Activated CD8-positive, alpha-beta T cell treated with anti-CD3 and anti-CD28 coated beads, Interleukin-2, amount 10 ng/mL, durations not matched to agents 7 days and 5 days (primary cell): ENCODE measurements at places on chromosomes 13 and 19.

DNA sequence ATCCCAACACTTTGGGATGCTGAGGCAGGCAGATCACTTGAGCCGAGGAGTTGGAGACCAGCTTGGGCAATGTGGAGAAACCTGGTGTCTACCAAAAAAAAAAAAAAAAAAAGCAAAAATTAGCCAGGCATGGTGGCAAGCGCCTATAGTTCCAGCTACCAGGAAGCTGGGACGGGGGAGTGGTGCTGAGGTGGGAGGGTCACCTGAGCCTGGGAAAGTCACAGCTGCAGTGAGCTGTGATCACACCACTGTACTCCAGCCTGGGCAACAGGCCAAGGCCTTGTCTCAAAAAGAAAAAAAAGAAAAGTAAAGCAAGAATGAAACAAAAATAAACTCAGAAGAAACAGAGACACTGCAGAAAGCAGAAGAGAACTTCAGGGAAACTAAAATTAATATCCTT lies 31.6 kb downstream of the MTRF1 start:
- H3K36me3 ChIP-seq: peaks cover 32% of the 10 kb centered on the region
- no peak for DNase-seq
- H3K4me1 ChIP-seq: no peaks in the 10 kb centered on the region

GRCh38 chr19:49491804-49492572 lies 4.2 kb upstream of the RPS11 start:
- peaks cover 55% of the 10 kb centered on the region for H3K4me1 ChIP-seq
- peak overlapping the region; percentile 18 for H3K4me3 ChIP-seq
- peak overlapping the region; percentile 81 for H3K27ac ChIP-seq
- no peaks in the 10 kb centered on the region for H3K27me3 ChIP-seq
- DNase-seq: no peak

DNA sequence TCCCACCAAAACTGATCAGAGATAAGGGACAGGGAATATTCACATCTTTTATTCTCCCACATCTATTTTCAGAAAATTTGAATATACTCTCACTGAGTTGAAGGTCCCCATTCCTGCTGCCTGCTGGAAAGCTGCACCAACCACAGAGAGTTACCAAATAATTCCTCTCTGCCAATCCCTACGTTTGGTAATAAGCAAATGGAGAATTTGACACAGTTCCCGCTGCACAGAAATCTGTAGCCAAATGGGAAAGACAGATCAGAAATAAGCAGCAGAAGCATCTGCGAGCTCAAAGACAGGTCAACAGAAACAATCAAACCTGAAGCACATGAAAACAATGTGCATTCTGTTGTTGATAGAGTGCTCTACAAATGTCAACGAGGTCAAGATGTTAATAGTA lies 9.9 kb downstream of the ZNF112 start:
- H3K36me3 ChIP-seq: no peaks in the 10 kb centered on the region
- no peaks in the 10 kb centered on the region for H3K4me1 ChIP-seq
- H3K4me3 ChIP-seq: no peak overlapping the region

DNA sequence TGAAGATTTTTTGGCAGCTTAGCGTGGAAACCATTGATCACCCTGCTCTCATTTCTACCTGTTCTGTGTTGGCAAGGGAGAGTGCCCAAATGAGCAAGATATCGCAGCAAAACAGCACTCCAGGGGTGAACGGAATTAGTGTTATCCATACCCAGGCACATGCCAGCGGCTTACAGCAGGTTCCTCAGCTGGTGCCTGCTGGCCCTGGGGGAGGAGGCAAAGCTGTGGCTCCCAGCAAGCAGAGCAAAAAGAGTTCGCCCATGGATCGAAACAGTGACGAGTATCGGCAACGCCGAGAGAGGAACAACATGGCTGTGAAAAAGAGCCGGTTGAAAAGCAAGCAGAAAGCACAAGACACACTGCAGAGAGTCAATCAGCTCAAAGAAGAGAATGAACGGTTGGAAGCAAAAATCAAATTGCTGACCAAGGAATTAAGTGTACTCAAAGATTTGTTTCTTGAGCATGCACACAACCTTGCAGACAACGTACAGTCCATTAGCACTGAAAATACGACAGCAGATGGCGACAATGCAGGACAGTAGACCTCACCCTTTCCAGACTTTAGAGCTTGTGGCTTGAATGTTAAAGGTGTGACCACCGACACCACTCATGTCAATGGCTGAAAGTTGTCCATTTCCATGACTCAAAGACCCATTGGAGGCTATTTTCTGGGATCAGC lies 5.8 kb downstream of the CEBPG start:
- H3K4me3 ChIP-seq: no peak overlapping the region
- H3K27me3 ChIP-seq: no peaks in the 10 kb centered on the region
- DNase-seq: no peak
- no peak overlapping the region for H3K27ac ChIP-seq
- H3K36me3 ChIP-seq: peaks cover 31% of the 10 kb centered on the region

DNA sequence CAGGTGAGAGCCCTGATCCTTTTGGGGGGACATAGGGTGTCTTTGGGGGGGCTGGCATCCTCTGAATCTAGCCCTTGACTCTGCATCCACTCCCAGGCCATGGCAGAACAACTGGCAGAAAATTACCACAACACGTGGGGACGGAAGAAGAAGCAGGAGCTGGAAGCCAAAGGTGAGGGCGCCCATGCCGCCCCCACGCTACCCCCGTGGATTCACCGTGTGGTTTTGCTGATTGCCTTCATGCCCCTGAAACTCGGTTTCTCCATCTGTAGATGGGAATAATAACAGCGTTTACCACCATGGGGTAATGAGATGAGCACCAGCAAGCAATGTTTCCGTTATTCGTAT lies 72.9 kb downstream of the RYR1 start:
- H3K36me3 ChIP-seq: no peaks in the 10 kb centered on the region
- DNase-seq: no peak
- no peak overlapping the region for H3K4me3 ChIP-seq

- no peaks in the 10 kb centered on the region for H3K27me3 ChIP-seq
- no peak for DNase-seq
- H3K4me1 ChIP-seq: no peaks in the 10 kb centered on the region
- H3K36me3 ChIP-seq: no peaks in the 10 kb centered on the region
- no peak overlapping the region for H3K4me3 ChIP-seq
Measured at GRCh38 chr19:51809787-51810186, 14.8 kb downstream of the FPR3 start.

DNA sequence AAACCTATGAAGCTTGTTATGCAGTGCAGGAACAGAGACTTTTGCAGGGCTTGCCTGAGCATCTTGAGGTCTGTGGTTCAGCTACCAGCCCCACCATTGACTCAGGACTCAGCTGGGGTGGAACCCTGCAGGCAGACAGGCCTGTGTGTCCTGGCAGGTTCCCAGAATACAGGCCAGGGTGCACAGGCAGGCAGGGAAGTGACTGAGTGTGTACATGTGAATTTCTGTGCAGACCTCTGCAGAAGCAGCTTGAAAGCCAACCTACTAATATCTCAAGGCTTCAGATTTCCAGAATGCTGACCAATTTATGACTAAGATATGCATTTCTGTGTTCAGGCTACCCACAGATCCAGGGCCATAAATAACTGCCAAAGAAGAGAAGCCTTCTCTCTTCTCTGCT lies 254.4 kb downstream of the DLEU7 start:
- peaks cover 37% of the 10 kb centered on the region for H3K4me1 ChIP-seq
- H3K27me3 ChIP-seq: peaks cover 4% of the 10 kb centered on the region
- no peak overlapping the region for H3K4me3 ChIP-seq
- no peaks in the 10 kb centered on the region for H3K36me3 ChIP-seq
- peak; percentile 33 for DNase-seq

- H3K27ac ChIP-seq: no peak overlapping the region
- H3K4me1 ChIP-seq: no peaks in the 10 kb centered on the region
- no peak for DNase-seq
- H3K36me3 ChIP-seq: peaks cover 14% of the 10 kb centered on the region
Measured at GRCh38 chr13:95763601-95764000, 86.7 kb downstream of the DNAJC3 start.

DNA sequence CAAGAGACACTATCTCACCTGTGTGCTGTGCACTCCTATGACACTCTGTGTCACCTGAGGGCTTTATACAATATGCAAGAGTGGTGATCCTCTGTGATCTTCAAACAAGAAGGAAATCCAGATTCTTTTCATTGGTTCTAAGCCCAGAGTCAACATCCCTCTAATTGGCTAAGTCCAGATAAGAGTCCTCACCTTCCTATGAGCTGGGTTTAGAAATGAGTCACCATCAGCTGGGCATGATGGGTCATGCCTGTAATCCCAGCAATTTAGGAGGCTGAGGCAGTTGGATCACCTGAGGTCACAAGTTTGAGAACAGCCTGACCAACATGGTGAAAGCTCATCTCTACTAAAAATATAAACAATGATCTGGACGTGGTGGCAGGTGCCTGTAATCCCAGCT lies 144.4 kb downstream of the ZNF675 start:
- no peak overlapping the region for H3K27ac ChIP-seq
- H3K36me3 ChIP-seq: no peaks in the 10 kb centered on the region
- no peak overlapping the region for H3K4me3 ChIP-seq
- no peaks in the 10 kb centered on the region for H3K4me1 ChIP-seq
- no peaks in the 10 kb centered on the region for H3K27me3 ChIP-seq
- no peak for DNase-seq

DNA sequence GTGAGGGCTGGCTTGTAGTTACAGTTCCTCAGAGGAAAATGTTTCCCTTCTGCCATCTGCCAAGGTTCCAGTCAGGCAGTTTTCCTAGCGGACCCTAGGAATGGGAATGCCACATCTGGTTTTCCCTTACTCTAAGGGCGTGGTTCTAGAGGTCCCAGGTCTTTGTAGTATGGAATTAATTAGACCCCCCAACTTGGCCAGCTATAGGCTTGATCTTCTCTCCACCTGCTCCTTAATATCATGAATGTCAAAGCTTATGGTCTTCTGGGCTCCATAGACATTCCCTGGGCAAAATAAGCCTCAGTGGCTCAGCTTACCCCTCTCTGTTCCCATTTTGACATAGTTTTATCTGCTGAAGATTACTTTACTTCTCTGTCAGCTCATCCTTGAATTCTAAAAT lies 70.0 kb downstream of the ZNF568 start:
- H3K4me1 ChIP-seq: no peaks in the 10 kb centered on the region
- H3K27ac ChIP-seq: no peak overlapping the region
- H3K27me3 ChIP-seq: no peaks in the 10 kb centered on the region
- no peak for DNase-seq

DNA sequence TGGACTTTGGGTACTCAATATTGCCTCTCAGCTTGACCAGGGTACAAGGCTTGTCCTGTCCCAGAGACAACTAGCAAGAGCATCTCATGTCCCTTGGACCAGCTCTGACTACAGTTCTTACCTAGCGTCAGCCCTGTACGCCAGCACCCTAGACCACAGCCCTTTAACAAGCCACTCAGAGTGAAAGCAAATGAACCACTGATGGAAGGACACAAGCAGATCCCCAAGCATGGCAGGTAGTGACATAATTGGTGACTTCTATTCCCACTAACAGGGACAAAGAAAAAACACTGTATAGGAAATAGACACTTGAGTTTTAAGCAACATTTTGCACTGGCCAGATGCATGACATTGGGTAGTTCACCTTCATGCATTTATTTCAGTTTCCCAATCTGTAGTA lies 8.8 kb upstream of the LRCH1 start:
- H3K4me1 ChIP-seq: peaks cover 4% of the 10 kb centered on the region
- no peak overlapping the region for H3K27ac ChIP-seq
- H3K4me3 ChIP-seq: no peak overlapping the region
- H3K36me3 ChIP-seq: no peaks in the 10 kb centered on the region
- H3K27me3 ChIP-seq: peaks cover 4% of the 10 kb centered on the region
- DNase-seq: no peak

DNA sequence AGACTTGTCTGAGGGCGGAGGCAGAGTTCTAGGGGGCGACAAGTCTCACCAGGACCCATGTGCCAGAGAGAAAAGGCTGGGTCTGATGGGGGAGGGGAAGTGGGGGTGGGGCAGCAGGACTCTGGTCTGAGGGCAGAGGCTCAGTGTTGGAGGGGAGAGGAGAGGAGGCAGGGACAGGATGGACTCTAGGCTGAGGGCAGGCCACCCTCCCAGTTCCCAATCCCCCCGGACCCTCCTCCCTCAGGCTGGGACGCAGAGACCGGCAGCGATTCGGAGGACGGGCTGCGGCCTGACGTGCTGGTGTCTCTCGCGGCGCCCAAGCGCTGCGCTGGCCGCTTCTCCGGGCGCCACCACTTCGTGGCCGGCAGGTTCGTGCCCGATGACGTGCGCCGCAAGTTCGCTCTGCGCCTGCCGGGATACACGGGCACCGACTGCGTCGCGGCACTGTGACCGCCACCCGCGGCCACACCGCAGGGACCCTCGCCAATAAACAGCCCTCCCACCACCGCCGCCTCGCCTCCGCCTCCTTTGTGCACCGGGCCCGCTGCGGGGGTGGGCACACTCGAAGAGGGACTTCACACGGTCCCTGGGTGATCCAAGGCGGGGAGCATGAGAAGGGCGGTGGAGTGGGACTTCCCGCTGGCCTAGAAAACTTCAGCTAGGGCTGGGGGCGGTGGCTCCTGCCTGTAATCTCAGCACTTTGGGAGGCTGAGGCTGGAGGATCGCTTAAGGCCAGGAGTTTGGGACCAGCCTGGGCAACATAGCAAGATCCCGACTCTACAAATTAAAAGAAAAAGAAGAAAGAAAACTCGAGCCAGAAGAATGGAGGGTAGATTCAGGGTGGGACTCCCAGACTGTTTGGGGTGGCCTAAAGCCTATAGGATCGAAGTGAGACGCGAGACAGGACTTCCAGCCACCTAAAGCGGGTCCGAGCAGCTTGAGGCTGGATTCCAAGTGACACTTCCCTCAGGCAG lies 703 bp upstream of the CILP2 start:
- peaks cover 13% of the 10 kb centered on the region for H3K27me3 ChIP-seq
- DNase-seq: no peak
- H3K27ac ChIP-seq: no peak overlapping the region
- peaks cover 31% of the 10 kb centered on the region for H3K4me1 ChIP-seq
- no peak overlapping the region for H3K4me3 ChIP-seq

DNA sequence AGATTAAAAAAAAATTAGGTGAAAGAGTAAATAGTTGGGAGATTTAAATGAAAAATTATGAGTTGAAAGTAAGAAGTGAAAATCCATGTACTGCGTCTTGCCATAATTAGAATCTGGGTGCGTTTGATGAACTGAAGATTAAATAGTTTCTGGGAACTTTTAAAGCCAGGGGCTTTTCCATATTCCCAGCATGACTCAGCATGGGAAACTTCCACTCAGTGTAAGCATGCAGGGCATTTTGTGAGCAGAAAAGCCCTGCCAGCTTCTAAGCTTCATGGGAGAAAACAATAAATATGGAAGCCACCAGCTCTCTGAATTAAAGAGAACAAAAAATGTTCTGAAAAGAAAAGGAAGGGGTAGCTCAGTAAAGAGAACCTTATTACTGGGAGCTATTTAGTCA lies 62.0 kb upstream of the EDNRB start:
- DNase-seq: no peak
- no peak overlapping the region for H3K4me3 ChIP-seq
- peaks cover 2% of the 10 kb centered on the region for H3K27me3 ChIP-seq
- H3K27ac ChIP-seq: no peak overlapping the region
- no peaks in the 10 kb centered on the region for H3K4me1 ChIP-seq
- H3K36me3 ChIP-seq: no peaks in the 10 kb centered on the region

DNA sequence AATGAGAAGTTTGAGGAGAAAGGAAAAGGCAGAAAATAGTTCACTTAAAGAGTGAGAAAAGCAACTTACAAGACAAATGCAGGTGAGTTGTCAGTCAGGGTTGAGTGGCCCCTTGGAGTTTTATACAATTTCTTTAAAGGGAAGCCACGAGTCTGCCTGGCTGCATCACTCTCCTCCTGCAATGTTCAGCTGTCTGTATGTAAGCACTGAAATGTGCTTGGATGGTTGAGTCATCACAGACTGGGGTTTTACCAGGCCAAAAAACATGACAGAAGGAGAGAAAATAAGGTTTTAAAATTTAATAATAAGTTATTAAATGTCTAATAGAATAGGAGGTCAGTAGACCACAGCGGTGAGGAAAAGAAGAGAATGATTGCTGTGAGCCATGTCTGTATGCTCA lies 51.0 kb upstream of the FGF14 start:
- no peaks in the 10 kb centered on the region for H3K36me3 ChIP-seq
- no peak overlapping the region for H3K4me3 ChIP-seq
- H3K27me3 ChIP-seq: peaks cover 2% of the 10 kb centered on the region
- no peak for DNase-seq
- peaks cover 5% of the 10 kb centered on the region for H3K4me1 ChIP-seq
